NCI-H2081 treated with DMSO at 0.1 percent for 48 hours (cell line): ENCODE measurements at places on chromosomes 5 and 9.

GRCh38 chr5:115296124-115297022 is at the start of gene CCDC112:
Gene CCDC112 (minus strand): TSS chr5:115296654. CDS start chr5:115296543, 111 bp downstream.
- no peak for DNase-seq

- no peak for DNase-seq
Measured at GRCh38 chr9:114273461-114273881, 49.4 kb upstream of the ORM1 start.

DNA sequence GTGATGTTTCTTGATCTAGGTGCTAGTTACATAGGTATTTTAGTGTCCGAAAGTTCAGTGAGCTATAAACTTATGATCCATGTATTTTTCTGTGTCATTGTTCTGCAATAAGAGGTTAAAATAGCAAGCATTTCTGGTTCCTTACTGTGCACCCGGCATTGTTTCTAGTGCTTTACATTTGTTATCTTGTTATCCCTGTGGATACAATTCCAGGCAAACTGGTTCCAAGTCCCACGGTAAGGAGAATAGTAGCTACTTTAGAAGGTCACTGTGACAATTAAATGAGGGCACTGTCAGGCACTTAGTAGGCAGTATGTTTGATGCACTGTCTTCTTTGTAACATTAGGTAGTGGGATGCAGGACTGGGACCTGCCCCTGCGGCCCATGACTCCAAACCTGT is 9.0 kb downstream of the FUBP3 start:
- no peak for DNase-seq

DNA sequence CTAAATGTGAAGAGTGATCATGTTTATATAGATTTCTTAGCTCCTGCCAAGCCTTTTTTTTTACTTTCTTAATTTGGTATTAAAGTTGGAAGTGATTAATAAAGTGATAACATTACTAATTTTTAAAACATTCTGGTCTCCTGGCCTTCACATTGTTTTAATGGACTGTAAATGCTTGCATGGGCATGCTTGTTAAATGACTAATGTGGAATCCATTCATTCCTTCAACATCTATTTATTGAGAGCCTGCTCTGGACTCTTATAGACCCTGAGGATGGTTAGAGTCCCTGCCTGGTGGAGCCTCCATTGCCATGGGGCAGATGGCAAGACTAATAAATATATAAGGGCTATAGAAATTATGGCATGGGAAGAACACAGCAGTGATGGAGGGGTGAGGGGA is 103.5 kb downstream of the NTRK2 start:
- DNase-seq, result no peak

DNA sequence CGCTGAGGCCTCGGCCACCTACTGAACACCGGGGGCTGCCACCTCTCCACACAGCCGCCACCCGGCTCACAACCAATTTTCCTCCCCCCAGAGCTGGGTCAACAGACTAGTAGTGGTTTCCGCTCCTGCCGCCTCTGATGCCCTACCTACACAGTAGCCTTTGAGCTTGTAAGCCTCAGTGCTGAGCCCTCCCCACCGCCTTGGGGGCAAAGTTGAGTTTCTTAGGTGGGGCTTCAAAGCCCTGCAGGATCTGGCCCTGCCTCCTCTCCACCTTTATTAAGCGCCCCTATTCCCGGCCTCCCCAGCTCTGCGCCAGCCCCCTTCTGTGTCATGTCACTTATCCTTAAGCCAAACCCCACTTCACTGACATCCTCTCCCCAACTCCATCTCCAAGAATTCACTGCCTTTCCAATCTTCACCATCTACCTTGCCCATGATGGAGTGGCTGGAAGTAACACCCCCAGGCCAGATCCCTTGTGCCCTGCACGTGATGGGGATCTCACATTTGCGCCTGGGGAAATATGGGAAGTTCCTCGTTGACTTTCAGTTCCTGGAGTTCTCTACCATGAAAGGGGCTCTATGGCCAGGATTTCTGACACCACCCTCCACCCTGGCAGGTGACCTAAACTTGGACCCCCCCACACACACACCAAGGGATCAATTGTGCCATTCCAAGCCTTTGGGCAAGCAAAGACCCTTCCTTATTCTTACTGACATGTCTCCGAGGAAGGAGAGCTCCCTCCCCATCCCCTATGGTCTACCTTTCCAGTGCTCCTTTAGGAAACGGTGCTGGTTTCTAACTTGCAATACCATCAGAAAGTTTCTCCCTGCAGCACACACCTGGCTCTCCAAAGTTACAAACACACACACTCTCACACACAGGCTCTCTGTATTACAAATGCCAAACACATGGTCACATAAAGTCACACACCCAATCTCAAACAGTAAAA is 2.7 kb upstream of the CNTFR start:
- no peak for DNase-seq

- no peak for DNase-seq
Measured at GRCh38 chr5:115343855-115344254, 47.4 kb upstream of the CCDC112 start.

DNA sequence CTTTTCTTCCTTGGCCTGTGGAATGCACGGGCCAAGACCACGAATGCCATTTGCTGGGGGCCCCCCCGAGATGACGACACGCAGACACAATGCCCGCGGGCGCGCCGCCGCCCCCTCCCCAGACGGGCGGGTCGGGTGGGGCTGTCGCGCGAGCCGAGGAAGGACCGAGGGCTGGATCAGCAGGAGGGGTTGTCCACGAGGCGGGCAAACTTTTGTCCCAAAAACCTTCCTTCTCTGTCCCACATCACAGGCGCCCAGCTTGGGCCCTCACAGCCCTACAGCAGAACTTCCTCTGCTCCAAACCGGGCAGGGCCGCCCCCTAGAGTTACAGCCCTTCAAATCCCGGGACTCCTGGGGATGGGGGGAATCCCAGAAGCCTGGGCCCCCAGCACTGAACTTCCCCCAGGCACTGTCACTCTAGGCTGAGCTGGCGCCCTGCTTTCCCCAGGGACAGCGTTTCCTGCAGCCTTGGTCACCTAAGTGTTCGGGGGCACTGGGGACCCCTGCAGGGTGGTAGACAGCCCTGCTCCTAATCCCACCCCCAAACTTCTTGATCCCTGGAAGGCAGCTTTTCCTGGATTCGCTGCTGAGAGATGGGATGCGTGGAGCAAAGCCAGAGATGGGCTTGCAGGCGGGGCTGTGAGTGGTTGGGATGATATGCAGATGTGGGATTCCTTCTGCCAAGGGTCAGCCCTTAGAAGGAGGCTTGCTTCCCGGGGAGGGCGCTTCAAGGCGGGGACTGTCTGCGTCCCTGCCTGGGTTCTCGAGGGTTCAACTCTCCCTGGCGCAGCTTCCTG is 980 bp downstream of the COL5A1 start:
- no peak for DNase-seq
